ENCODE measurements at places on chromosomes 4 and X. TPM values are rescaled to one million over a fixed set of nuclear protein-coding genes. Genes with fewer than 3 reads are reported as not detected.

CXCL5 gene
- 0.09 TPM for polyA plus RNA-seq

SLC7A11 gene
- polyA plus RNA-seq, result 0.07 TPM

ASB11 gene
- not detected for polyA plus RNA-seq

NAP1L5 gene
- polyA plus RNA-seq, result 24.9 TPM

USP46 gene
- polyA plus RNA-seq, result 3.3 TPM

AFF2 gene
- polyA plus RNA-seq, result 1.5 TPM

UGT2A1 gene
- polyA plus RNA-seq, result not detected

CDS1 gene
- 3.7 TPM for polyA plus RNA-seq

DNA sequence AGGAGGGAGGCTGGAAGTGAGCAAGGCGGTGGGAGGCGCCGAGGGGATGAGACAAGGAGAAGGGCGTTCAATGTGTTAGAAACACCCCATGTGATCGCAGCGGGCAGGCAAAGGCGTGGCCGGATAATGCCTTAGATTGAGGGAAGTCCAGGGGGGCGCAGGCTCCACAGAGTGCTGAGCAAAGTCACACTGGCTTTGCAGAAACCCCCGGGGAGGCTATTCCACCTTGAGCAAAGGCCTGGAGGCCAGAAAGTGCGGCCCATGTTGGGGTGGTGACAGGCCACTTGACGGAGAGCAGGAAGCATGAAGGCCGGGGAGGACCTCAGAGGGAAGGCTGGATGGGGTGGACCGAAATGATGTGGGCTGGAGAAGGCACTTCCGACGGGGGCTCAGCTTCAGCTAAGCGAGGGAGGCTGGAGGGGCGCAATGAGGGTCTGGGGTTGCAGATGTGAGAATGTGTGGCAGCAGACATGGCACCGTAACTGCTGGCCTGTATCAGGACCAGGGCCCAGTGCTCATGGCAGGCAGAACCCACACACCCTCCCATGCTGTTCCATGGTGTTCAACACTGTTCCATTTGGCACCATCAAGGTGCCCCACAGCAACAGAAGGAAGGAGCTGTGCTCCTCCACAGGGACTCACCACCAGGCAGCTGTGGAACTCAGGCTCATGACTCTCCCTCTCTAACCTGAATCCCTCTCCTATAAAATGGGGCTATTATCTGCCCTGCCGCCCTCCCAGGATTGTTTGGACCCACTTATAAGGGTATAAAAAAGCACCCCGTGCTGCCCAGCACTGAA, 50.3 kb downstream of the HMX1 start:
- no peaks in the 10 kb centered on the region for H3K4me1 ChIP-seq
- no peaks in the 10 kb centered on the region for H3K36me3 ChIP-seq
- H3K27ac ChIP-seq, result no peak overlapping the region
- no peaks in the 10 kb centered on the region for H3K27me3 ChIP-seq

- H3K36me3 ChIP-seq, result no peaks in the 10 kb centered on the region
- no peak overlapping the region for H3K27ac ChIP-seq
- no peaks in the 10 kb centered on the region for H3K27me3 ChIP-seq
- peak; percentile 18 for DNase-seq
- no peaks in the 10 kb centered on the region for H3K4me1 ChIP-seq
Observed at GRCh38 chrX:67100031-67100884, 443.6 kb upstream of the AR start.

DNA sequence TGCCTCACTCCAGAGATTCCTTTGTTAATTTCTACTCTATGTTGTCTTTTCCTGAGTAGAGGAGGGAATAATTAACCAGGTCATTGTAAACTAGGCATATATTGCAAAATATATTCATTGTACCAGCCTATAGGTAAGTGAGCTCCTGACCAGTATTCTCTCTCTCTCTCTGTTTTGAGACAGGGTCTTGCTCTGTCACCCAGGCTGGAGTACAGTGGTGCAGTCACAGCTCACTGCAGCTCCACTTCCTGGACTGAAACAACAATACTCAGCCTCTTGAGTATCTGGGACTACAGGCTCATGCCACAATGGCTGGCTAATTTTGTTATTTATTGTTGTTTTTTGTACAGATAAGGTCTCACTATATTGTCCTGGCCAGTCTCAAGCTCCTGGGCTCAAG, 198.3 kb downstream of the ARAP2 start:
- no peaks in the 10 kb centered on the region for H3K36me3 ChIP-seq
- H3K27ac ChIP-seq, result no peak overlapping the region
- no peaks in the 10 kb centered on the region for H3K27me3 ChIP-seq
- no peak overlapping the region for H3K4me3 ChIP-seq
- no peak for DNase-seq
- H3K4me1 ChIP-seq, result no peaks in the 10 kb centered on the region

- no peaks in the 10 kb centered on the region for H3K4me1 ChIP-seq
- no peak for DNase-seq
- H3K27me3 ChIP-seq, result peaks cover 3% of the 10 kb centered on the region
Observed at GRCh38 chrX:34487364-34487763, 169.7 kb downstream of the TMEM47 start.

GRCh38 chr4:34644579-34645115, 1599.7 kb downstream of the ARAP2 start:
- no peaks in the 10 kb centered on the region for H3K27me3 ChIP-seq
- H3K4me1 ChIP-seq, result no peaks in the 10 kb centered on the region
- H3K4me3 ChIP-seq, result no peak overlapping the region
- no peak for DNase-seq
- H3K27ac ChIP-seq, result no peak overlapping the region

GRCh38 chr4:176794651-176795050, 1.9 kb upstream of the VEGFC start:
- no peak overlapping the region for H3K27ac ChIP-seq
- H3K4me1 ChIP-seq, result no peaks in the 10 kb centered on the region
- no peak for DNase-seq

- H3K27ac ChIP-seq, result peak overlapping the region; percentile 69
- peak; percentile 68 for DNase-seq
- H3K4me1 ChIP-seq, result peaks cover 21% of the 10 kb centered on the region
- no peak overlapping the region for H3K4me3 ChIP-seq
Observed at GRCh38 chr4:139266583-139267257, 13.3 kb downstream of the MGARP start.

DNA sequence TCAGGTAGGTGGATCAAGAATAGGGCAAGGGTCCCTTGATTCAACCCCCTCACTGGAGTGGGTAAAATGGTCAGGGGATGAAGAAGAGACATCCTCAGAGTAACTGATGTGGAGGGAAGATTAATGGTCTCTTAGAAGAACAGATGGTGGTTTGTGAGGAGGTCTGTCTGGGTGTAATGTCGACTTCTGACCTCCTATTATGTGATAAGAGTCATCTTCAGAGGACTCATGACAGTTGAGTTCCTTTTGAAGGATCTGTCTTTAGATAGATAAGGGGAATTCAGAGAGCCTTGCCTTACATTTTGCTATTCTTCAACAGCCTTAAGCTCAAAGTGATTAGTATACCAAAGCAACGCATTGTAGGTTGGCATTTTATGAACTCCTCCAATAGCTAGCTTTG, 27.1 kb upstream of the MAGEA8 start:
- DNase-seq, result no peak
- H3K4me3 ChIP-seq, result no peak overlapping the region
- no peaks in the 10 kb centered on the region for H3K4me1 ChIP-seq

GRCh38 chr4:89754531-89754930, 82.4 kb downstream of the SNCA start:
- H3K27me3 ChIP-seq, result no peaks in the 10 kb centered on the region
- no peak overlapping the region for H3K4me3 ChIP-seq
- H3K27ac ChIP-seq, result no peak overlapping the region
- H3K4me1 ChIP-seq, result peaks cover 23% of the 10 kb centered on the region
- H3K36me3 ChIP-seq, result no peaks in the 10 kb centered on the region
- no peak for DNase-seq

GRCh38 chr4:177100307-177100706, 209.4 kb upstream of the NEIL3 start:
- H3K4me3 ChIP-seq, result no peak overlapping the region
- no peak overlapping the region for H3K27ac ChIP-seq
- no peaks in the 10 kb centered on the region for H3K36me3 ChIP-seq
- no peaks in the 10 kb centered on the region for H3K4me1 ChIP-seq
- DNase-seq, result no peak

- H3K27me3 ChIP-seq, result no peaks in the 10 kb centered on the region
- no peak overlapping the region for H3K27ac ChIP-seq
- peaks cover 5% of the 10 kb centered on the region for H3K4me1 ChIP-seq
- no peak for DNase-seq
Observed at GRCh38 chr4:159383562-159383931, 280.7 kb downstream of the RAPGEF2 start.

GRCh38 chrX:136076942-136077341, 70.4 kb upstream of the FHL1 start:
- no peaks in the 10 kb centered on the region for H3K27me3 ChIP-seq
- no peak overlapping the region for H3K4me3 ChIP-seq
- no peaks in the 10 kb centered on the region for H3K36me3 ChIP-seq
- H3K27ac ChIP-seq, result no peak overlapping the region
- H3K4me1 ChIP-seq, result no peaks in the 10 kb centered on the region
- no peak for DNase-seq

DNA sequence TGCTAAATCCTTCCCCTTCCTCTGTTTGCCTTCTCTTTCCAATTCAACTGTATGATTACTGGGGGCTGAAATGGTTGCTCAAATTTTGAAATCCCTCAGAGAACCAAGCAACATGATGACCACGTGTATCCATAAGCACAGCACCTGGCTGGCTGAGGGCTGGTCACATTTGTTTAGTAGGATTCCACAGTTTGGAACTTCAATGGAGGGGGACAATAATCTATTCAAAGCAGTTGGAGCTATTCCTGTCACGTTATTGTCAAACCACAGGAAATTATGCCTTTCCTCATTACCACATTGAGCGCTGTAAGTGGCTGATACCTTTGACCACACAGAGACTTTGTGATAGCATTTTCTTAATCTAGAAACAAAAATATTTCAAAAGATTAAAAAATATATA, 7.0 kb downstream of the TMSB4X start:
- H3K36me3 ChIP-seq, result no peaks in the 10 kb centered on the region
- H3K4me1 ChIP-seq, result peaks cover 7% of the 10 kb centered on the region
- no peak overlapping the region for H3K27ac ChIP-seq
- H3K4me3 ChIP-seq, result no peak overlapping the region
- no peak for DNase-seq

GRCh38 chr4:163295138-163295537, 37.3 kb downstream of the NPY1R start:
- H3K36me3 ChIP-seq, result no peaks in the 10 kb centered on the region
- H3K4me1 ChIP-seq, result no peaks in the 10 kb centered on the region
- H3K4me3 ChIP-seq, result no peak overlapping the region

- H3K4me3 ChIP-seq, result no peak overlapping the region
- H3K27me3 ChIP-seq, result no peaks in the 10 kb centered on the region
- H3K4me1 ChIP-seq, result no peaks in the 10 kb centered on the region
- H3K27ac ChIP-seq, result no peak overlapping the region
- no peaks in the 10 kb centered on the region for H3K36me3 ChIP-seq
- no peak for DNase-seq
Observed at GRCh38 chr4:55661398-55662056, 25.4 kb upstream of the NMU start.

GRCh38 chr4:33072298-33073089, 2352.3 kb downstream of the PCDH7 start:
- no peak overlapping the region for H3K4me3 ChIP-seq
- no peaks in the 10 kb centered on the region for H3K4me1 ChIP-seq
- H3K27ac ChIP-seq, result no peak overlapping the region

DNA sequence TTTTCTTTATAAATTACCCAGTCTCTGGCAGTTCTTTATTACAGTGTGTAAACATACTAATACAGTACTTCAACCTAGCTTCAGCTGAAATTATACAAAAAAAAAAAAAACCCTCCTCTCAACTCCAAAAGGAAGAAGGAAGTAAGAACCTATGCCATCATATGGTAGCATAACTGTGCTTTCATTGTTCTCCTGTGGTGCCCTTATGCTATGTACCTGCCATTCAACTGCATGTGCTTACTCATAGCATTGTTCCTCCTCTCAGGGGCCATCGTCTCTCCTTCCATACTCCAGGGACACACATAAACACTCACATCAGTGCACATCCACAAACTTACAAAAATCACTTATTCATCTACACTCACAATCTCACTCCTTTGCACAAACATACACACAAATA, 470.1 kb upstream of the HS3ST1 start:
- H3K36me3 ChIP-seq, result no peaks in the 10 kb centered on the region
- H3K27ac ChIP-seq, result no peak overlapping the region
- no peak overlapping the region for H3K4me3 ChIP-seq
- no peak for DNase-seq

DNA sequence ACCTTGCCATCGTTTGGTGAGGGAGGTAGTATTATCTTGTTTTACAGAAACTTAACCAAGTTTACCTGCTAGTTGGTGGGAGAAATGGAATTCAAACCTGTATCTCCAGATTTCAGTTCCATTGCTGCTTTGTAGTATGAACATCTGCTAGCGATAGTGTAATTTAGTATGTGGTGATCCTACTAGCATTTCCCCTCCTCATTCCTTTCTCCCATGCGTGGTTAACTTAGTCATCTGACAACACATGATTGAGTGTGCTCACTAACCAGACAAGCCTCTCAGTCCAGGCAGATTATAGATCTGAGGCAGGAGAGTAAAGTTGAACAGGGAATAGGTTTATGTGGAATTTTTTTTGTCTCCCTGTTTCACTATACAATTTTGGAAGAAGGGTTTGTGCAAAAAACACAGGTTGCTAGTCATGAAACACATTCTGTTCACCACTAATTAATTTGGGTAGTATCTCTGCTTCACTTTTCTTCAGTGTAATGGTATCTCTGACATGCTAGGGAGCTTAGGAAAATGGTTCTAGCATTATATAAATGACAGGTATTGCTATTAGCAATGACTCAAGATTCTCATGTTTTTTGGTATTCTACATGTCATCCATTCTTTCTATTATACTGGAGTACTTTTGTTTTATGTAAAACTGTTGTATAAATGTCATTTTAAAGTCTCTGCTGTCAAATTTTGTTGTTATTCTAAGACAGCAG, 21.7 kb downstream of the RBPJ start:
- H3K4me1 ChIP-seq, result peaks cover 47% of the 10 kb centered on the region
- no peak for DNase-seq
- H3K27ac ChIP-seq, result no peak overlapping the region
- no peaks in the 10 kb centered on the region for H3K36me3 ChIP-seq

- no peaks in the 10 kb centered on the region for H3K36me3 ChIP-seq
- H3K27me3 ChIP-seq, result peaks cover 4% of the 10 kb centered on the region
- no peaks in the 10 kb centered on the region for H3K4me1 ChIP-seq
- H3K4me3 ChIP-seq, result no peak overlapping the region
- H3K27ac ChIP-seq, result no peak overlapping the region
Observed at GRCh38 chr4:145436114-145436513, 45.5 kb upstream of the SMAD1 start.
